Progenitor cell of endocrine pancreas (in vitro differentiated cells): ENCODE measurements at places on chromosomes 16 and 17.

DNA sequence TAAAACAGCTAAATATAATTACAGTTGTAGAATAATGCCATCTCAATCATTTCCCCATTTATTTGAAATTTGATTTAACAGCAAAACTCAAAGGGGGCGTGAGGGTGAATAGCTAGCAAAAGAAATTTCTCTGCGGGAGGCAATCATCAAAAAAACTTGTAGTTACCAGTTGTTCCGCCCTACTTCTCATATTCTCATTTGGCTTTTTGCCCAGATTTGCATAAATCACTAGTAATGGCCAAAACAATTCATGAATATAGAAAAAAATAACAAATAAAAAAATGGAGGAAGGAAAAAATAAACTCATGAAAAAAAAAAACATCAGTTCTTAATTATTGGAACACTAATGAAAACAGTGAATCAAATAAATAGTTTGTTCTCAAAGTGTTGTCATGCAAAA is 722.6 kb upstream of the KIF2B start:
- no peak for DNase-seq

DNA sequence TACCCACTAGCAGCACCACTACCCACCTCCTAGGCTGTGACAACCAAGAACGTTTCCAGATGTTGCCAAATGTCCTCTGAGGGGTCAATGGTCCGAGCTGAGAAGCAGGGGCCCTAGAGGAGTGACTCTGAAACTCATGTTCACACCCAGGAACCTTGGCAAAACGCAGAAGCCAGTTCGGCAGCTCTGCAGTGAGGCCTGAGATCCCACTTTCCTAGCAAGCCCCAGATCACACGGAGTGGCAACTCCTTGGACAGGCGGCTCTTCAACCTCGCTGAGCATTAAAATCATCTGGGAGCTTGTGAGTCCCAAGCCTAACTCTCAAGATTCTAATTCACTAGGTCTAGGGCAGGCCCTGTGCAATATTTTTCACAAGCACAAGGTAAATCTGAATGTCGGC is 17.3 kb downstream of the ELAC2 start:
- no peak for DNase-seq

DNA sequence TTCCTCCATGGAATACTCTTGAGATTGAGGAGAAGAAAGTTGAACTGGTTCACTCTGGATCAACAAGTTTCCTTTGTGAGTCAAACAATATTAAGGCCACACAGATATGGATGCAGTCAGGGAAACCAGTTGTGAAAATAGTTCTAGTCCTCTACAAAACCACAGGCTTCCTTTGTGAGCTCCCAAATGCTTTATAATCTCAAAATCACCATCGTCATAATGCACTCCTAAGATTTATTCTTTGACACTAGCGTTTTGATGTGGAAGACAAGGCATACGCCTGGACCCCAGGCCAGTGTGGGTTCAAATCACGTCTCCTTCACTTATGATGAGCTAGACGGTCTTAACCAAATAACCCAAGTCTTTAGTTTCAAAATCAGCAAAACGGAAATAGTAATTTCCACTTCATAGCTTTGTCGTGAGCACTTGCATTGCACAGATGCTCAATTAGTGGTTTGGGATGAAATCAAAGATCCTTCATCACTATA is 142.6 kb downstream of the STX8 start:
- DNase-seq, result no peak

GRCh38 chr16:21598701-21599121 is 666 bp upstream of the METTL9 start:
- DNase-seq, result no peak

DNA sequence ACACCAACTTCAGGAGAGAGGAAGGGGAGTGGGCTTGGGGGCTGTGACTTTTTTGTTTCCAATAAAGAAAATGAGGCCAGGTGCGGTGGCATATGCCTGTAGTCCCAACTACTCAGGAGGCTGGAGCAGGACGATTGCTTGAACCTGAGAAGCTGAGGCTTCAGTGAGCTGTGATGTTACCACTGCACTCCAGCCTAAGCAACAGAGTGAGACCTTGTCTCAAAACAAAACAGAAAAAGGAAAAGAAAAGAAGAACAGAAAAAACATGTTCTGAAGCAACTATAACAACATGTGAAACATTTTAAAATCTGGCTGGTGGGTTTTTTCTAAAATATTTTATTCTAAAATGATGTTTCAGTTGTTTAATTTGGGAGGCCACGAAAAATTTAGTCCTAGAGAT is 554.0 kb upstream of the ZFHX3 start:
- no peak for DNase-seq

- DNase-seq, result no peak
Measured at GRCh38 chr17:21131137-21131536, 4.4 kb downstream of the DHRS7B start.

DNA sequence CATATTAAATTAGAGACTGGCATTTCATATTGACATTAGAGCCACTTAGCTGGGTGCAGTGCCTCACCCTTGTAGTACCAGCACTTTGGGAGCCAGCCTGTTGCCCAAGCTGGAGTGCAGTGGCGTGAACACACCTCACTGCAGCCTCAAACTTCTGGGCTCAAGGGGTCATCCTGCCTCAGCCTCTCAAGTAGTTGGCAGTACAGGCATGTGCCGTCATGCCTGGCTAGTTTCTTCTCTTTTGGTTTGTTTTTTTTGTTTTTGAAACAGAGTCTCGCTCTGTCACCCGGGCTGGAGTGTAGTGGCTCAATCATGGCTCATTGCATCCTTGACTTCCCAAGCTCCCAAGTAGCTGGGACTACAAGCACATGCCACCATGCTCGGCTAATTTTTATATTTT is 8.7 kb downstream of the PPM1E start:
- no peak for DNase-seq

DNA sequence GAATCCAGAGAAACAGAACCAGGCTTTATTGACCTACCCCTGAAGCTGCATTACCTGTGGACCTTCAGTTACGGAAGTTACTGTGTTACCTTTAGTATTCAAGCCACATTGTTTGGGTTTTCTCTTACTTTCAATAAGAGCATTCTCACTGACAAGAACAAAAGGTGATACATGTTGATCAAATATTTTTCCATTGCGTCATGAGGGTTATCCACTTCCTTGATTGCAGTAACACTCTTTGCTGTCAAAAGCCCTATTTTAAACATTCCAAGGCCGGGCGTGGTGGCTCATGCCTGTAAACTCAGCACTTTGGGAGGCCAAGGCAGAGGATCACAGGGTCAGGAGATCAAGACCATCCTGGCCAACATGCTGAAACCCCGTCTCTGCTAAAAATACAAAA is 28.6 kb upstream of the PAFAH1B1 start:
- DNase-seq, result no peak

- no peak for DNase-seq
Measured at GRCh38 chr17:39277110-39277509, 51.4 kb upstream of the STAC2 start.

DNA sequence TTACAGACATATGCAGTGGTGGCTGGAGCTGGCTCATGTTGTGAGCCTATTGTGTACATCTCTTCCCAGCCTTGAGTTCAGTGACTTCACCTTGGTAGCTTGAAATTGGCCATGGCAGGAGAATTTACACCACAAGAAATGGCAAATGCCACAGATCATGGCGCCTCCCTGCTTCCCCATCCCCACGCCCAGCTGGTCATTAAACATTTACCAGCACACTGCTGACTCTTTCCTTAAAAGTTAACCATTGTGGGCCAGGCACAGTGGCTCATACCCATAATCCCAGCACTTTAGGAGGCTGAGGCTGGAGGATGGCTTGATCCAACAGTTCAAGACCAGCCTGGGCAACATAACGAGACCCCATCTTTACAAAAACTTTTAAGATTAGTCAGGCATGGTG is 22.6 kb upstream of the ITGB4 start:
- no peak for DNase-seq

- no peak for DNase-seq
Measured at GRCh38 chr16:31198207-31198882, 4.2 kb downstream of the PYCARD start.
